MV-4-11 (cell line): ENCODE measurements at places on chromosomes 16 and 17.

DNA sequence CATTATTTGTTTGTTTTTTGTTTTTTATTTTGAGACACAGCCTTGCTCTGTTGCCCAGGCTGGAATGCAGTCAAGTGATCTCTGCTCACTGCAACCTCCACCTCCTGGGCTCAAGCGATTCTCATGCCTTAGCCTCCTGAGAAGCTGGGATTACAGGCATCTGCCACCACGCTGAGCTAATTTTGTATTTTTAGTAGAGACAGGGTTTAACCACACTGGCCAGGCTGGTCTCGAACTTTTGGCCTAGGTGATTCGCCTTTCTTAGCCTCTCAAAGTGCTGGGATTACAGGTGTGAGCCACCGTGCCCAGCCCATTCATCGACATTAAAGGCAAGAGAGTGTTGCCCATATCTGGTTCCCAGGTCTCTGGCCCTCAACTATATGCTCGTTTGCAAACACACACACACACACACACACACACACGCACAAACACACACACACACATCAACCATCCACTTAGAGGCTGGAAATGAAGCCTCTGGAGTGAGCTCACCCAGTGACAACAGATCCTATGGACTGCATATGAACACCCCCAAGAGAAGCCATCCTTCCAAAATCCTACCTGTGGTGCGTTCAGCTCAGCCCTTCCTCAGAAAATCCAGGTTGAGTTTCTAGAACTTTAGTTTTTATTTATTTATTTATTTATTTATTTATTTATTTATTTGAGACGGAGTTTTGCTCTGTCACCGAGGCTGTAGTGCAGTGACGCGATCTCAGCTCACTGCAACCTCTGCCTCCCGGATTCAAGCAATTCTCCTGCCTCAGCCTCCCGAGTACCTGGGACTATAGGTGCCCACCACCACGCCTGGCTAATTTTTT is 12.3 kb upstream of the SEPHS2 start:
- DNase-seq, result peak; percentile 52

- no peak for DNase-seq
Observed at GRCh38 chr16:51129105-51129504, 22.0 kb downstream of the SALL1 start.

- DNase-seq, result peak; percentile 53
Observed at GRCh38 chr16:56866955-56867830, 2.2 kb downstream of the SLC12A3 start.

DNA sequence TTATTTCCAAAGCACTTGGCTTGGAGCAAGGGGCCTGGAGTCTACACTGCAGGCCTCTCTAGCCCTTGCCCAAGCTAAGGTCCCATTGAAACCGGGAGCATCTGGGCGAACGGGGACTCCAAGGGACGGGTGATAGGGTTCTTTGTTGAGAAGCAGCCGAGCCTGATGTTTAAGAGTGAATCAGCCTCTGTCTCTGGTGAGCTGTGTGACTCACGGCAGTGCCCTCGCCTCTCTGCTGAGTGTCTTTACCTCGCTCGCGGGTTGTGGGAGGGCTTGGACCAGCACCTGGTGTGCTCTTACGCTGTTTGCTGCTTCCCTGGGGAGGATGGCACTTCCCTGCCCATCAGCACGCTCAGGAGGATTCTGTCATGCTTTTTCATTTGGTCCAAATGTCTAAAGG is 1.3 kb downstream of the HGS start:
- peak; percentile 46 for DNase-seq

DNA sequence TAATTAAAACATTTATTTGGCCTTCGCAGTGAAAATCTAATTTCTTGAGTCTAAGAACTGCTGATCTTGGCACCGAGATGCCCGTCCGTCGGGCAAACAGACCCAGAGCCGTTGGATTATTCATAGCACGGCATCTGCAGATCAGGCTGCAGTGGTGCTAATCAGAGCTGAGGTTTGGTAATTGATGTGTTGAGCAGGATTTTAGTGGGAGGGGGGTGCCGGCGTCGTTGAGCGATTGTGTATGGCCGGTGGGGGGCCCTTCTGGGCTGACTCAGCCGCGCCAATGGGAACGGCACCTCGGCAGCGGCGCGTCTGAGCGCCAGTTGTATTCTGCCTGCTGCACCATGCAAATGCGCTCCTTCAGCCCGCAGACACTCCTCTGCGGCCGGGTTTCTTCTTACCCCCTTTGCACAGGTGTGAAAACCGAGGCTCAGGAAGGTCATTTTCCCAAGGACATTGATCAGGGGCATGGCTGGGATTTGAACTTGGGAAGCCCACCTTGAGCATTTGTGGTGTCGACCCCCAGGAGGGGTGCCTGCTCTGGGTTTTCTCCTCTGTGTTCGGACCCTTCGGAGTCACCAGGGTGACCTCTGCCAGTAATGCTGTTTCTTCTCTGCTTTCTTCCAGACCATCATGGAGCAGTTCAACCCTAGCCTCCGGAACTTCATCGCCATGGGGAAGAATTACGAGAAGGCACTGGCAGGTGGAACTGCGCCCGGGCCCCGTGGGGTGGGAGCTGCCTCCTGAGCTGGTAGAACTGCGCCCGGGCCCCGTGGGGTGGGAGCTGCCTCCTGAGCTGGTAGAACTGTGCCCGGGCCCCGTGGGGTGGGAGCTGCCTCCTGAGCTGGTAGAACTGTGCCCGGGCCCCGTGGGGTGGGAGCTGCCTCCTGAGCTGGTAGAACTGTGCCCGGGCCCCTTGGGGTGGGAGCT is 18.4 kb downstream of the BAIAP2 start:
- DNase-seq, result no peak

- DNase-seq, result peak; percentile 82
Observed at GRCh38 chr17:4420692-4421131, 13.0 kb upstream of the SPNS3 start.

- DNase-seq, result no peak
Observed at GRCh38 chr16:74760007-74760767, 14.4 kb downstream of the FA2H start.

DNA sequence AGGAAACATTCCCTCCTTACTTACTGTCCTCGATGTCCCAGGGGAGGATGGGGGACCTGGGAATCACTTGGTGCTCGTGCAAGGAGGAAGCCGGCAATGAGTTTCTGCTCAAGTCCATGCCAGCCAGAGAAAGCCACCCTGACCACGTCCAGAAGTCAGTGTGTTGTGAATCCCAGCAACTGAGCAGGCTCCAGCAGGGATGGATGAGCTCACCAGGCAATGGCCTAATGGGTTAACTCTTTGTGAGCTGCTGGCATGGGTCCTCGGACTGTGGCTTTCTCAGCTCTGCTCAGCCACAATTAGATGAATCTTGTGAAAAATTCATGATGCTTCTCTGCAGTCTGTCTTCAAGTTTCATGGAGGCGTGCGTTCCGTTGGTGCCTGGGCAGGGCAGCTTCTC is at the start of gene PIRT:
Gene PIRT, minus strand, starts transcription at position 167 of the 400 bp plus-strand sequence. CDS start 12,442 bp downstream, outside the sequence.
- no peak for DNase-seq

- DNase-seq, result no peak
Observed at GRCh38 chr16:13945744-13946485, 26.0 kb downstream of the ERCC4 start.

GRCh38 chr17:55731586-55732250 is 9.1 kb upstream of the TMEM100 start:
- peak; percentile 51 for DNase-seq

DNA sequence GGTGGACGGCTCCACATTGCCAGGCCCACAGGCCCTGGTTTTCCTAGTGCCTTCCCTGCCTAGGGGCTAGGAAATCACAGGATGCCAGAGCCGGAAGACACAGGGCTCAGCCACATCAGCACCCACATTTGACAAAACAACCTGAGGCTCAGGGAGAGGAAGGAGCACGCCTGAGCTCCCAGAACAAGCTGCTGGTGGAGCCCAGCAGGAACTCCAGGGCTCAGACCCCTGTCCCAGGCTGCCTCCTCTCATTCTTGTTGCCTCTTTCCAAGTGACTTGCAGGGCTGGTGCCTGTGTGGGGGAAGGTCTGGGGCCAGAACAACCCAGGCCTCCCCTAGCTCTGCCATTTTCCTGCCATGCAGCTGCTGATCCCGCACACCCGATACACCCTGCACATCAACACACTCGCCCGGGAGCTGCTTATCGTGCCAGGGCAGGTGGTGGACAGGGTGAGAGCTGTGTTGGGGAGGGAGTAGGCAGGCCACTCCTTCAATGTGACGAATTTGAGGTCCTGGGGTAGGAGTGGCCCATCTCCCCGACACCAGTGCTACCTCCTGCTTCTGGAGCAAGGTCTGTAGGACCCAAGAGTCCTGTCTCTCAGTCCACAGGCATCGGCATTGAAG is 7.6 kb downstream of the ALOX15B start:
- DNase-seq, result no peak

GRCh38 chr17:53950207-53950857 is 127.6 kb downstream of the KIF2B start:
- no peak for DNase-seq

DNA sequence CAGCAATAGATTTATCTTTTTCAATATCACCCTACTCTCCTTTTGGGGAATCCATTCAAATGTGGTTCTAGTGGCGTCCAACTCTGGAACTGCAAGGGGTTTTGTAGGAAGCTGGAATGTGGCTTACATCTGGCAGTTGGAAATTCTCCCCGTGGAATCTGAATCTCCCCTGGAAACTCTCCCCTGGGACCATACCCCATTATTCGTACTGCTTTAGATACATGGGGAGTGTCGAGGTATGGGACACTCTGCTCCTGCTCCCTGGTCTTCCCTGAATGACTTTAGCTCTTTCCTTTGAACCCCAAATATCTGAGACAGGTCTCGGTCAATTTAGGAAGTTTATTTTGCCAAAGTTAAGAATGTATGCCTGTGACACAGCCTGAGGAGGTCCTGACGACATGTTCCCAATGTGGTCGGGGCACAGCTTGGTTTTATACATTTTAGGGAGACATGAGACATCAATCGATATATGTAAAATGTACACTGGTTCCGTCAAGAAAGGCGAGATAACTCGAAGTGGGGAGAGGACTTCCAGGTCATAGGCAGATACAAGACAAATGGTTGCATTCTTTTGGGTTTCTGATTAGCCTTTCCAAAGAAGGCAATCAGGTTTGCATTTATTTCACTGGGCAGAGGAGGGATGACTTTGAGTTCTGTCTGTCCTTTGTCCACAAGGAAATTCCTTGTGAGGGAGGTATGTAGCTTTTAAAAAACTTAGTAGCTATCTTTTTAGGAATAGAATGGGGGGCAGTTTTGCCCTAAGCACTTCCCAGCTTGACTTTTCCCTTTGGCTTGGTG is 89.1 kb upstream of the CORO6 start:
- no peak for DNase-seq

DNA sequence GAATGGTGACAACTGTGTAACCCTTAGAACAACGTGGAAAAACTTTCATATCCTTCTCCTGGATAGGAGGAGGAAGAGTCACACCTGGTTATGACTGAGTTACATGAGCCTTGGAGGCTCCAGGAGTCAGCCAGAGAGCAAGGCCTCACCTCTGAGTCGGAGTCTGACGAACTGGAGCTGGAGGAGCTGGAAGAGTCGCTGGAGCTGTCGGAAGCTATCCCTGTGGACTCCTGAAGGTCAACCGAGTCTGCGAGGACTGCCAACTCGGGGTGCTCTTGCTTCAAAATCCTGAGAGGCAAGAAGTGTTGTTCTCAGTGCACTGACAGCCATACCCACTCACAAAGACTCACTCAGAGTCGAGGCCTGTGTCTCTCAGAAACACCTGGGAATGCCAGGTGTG is 6.2 kb downstream of the JMJD6 start:
- DNase-seq, result no peak

DNA sequence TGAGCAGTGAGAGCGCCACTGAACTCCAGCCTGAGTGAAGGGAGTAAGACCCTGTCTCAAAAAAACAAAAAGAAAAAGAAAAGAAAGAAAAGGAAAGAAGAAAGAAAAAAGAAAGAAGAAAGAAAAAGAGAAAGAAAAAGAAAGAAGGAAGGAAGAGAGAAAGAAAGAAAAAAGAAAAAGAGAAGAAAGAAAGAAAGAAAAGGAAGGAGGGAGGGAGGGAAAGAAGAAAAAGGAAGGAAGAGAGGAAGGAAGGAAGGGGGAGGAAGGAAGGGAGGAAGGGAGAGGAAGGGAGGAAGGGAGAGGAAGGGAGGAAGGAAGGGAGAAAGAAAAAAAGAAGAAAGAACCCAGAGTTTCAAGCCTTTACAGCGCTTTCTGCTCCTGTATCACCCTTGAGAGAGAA is 19.1 kb downstream of the GINS3 start:
- DNase-seq, result no peak
